ENCODE measurements at places on chromosomes 6 and 20.

DNA sequence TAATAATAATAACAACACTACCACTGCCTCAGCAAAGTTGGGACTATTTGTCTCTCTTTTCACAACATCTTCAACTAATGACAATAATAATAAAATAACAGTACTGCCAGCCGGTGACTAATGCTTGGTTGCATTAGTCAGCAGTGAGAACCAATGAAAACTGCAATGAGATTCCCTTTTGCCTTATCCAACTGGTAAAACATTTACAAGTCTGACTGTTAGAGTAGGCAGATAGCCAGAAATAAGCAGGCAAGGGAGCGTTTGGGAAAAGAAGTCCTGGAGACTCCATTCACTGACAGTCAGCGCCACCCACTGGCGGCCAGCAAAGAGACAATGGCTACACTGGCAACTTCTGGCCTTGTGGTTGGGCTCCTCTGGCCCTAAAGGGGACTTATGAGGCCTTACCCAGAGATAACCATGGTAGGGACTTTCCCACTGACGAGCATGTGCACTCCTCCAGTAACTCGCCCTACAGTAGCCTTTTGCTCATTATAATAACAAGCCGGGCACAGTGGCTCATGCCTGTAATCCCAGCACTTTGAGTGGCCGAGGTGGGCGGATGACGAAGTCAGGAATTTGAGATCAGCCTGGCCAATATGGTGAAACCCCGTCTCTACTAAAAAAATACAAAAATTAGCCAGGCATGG, 3.4 kb upstream of the NSFL1C start:
- no peak for DNase-seq

- DNase-seq: no peak
Observed at GRCh38 chr6:46832816-46833215, 39.6 kb downstream of the MEP1A start.

DNA sequence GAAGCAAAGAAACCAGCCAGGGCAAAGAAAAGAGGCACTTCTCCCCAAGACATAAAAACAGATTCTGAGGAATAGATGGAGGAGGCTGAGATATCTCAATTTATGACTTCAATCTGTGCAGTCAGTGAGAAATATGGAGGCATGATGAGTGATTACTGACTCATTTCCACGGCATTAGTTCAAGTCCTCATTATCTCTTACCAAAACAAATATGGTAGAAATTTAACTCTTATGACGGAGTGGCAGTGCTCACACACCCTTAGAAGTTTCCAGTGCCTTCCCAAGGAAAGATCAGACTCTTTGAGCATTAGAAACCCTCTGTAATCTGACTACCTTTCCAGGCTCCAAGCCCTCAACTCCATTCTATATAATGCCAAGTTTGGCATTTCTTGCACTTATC, 364.1 kb downstream of the ARHGAP18 start:
- DNase-seq: no peak

DNA sequence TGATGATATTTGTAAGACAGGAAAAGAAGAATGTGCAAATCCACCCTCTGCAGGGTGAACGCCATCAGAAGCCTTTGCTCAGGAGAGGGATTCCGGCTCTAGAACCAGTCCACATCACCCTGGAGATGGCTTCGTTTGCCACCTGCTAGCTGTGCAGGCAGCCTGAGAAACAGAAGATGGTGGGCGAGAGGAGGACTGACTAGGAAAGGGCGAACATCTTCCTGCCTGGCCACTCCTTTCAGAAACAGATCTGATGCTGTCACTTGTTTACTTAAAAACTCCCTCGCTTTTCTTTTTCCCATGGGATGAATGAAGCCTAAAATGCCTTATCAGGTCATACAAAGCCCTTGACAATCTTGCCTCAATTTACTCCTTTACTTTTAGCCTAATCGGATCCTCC, 1.2 kb downstream of the PTPRA start:
- DNase-seq: peak; percentile 24

GRCh38 chr6:8499540-8499939, 64.2 kb upstream of the SLC35B3 start:
- no peak for DNase-seq

- DNase-seq: no peak
Observed at GRCh38 chr20:33481431-33481941, 8.4 kb upstream of the CBFA2T2 start.

- no peak for DNase-seq
Observed at GRCh38 chr20:41316051-41316450, 1.5 kb downstream of the ZHX3 start.

GRCh38 chr6:33589731-33590530, 9.9 kb upstream of the BAK1 start:
- no peak for DNase-seq

GRCh38 chr6:74826263-74826662, 379.6 kb downstream of the COL12A1 start:
- DNase-seq: no peak

GRCh38 chr6:83443516-83443915, 12.7 kb upstream of the ME1 start:
- DNase-seq: no peak

DNA sequence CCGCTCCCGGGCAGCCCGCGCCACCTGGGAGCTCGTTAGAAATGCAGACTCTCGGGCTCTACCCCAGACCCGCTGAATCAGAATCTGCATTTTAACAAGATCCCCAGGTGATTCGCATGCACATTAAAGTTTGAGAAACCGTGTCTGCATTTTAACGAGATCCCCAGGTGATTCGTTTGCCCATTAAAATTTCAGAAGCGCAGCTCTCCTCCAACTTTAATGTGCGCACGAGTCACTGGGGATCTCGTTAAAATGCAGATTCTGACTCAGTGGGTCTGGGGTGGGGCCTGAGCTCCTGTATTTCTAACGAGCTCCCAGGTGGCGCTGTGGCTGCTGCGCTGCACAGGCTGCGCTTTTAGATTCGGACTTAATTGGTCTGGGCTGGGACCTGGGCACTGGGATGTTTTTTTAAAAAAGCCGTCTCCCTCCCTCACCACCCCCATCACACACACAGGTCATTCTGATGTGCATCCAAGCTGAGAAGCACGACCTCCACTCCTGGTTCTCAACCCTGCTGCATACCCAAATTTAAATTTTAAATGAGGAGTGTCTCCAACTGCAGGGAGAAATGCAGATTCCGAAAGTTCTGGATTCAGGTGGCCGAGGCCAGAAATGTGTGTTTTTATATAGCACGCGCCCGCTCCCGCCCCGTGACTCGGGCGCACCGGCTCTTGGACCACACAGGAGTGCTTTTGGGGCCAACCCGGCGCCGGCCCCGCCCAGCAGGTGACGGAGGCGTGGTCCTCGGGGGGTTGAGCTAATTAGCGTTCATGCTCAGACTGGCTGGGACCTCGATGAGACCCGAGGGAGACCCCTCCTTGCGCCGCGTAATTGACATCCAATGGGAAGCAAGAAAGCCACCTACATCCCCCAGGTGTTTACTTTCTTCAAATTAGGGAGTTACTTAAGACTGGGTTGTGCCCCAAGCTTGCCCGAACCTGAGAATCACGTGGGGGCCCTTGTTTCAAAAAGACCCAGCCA, 85.8 kb downstream of the ZFP64 start:
- DNase-seq: no peak

DNA sequence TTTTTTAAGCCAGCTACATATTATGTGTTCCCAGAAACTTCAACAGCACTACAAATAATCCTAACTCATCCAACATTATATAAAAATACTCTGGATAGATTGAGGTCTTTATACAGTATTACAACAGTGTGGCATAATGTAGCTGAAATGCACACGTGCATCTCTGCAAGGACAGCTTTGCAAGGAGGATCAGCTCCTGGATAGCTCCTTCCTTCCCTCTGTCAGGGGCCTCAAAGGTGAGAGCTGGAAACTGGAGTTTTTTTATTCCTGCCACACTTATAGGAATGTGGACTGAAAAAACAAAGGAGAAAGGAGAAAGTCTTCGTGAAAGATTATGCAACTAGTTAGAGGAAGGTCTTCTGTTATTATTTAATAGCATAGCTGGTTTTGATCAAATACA, 53.1 kb downstream of the PLG start:
- no peak for DNase-seq

Data from cerebellar nuclear complex (tissue), 1 donor.